ENCODE measurements at places on chromosomes 6 and 20.

GRCh38 chr6:45569210-45569945 is 191.6 kb upstream of the SUPT3H start:
- H3K36me3 ChIP-seq, result no peaks in the 10 kb centered on the region
- no peak overlapping the region for H3K27ac ChIP-seq
- peaks cover 26% of the 10 kb centered on the region for H3K4me1 ChIP-seq

DNA sequence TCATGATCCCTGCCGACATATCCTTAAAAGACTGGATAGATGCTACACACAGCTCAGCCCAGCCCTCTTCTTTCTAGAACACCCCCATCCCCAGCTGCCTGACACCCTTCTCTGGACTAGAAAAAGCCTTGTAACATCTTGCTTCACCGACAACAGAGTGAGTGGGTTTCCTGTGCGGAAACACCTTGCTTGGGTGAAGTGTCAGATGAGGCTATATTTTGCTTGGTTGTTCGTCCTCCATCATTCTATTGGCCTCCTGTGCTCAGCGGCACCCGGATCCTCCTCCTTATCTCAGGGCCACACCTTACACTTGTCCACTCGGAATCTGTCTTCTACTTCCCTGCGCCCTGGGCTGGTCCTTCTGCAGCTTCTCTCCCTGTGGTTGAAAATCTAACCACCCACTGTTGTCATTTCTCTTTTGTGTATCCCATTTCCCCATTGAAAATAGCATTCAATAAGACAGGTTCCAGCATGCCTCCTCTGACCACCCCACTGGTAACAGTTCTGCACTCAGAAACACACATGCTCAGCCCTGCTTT is 101.3 kb upstream of the MLN start:
- DNase-seq, result no peak
- no peak overlapping the region for H3K4me3 ChIP-seq
- H3K27me3 ChIP-seq, result 0 out of 2 replicates have a peak, but pooled peaks cover 5% of the 10 kb centered on the region
- H3K36me3 ChIP-seq, result no peaks in the 10 kb centered on the region
- no peaks in the 10 kb centered on the region for H3K4me1 ChIP-seq

DNA sequence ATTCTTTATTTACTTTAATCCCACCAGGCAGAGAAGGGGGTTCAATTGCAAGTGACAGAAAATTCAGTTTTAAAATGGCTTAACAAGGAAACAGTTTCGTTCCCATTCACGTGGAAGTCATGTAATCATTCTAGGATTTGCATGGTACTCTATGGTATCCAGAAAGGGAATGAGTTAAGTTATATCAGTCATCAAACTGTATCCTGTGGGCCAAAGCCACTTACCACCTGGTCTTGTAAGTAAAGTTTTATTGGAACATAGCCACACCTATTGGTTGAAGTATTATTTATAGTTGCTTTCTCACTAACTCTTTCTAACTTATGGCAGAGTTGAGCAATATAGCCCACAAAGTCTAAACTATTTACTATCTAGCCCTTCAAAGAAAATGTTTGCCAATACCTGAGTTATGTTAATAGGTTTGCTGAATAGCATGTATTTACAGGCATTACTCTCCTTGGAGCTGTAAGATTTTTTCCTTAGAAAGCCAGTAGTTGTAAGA is 10.2 kb upstream of the MMS22L start:
- no peak for DNase-seq
- H3K4me3 ChIP-seq, result no peak overlapping the region
- peak overlapping the region; percentile 22 for H3K27ac ChIP-seq
- no peaks in the 10 kb centered on the region for H3K36me3 ChIP-seq
- H3K4me1 ChIP-seq, result peaks cover 26% of the 10 kb centered on the region

- no peak overlapping the region for H3K27ac ChIP-seq
- no peak overlapping the region for H3K4me3 ChIP-seq
- no peak for DNase-seq
- H3K36me3 ChIP-seq, result no peaks in the 10 kb centered on the region
- H3K27me3 ChIP-seq, result 0 out of 2 replicates have a peak, but pooled peaks cover 2% of the 10 kb centered on the region
Measured at GRCh38 chr6:75472885-75473284, 20.7 kb downstream of the FILIP1 start.

All from SJSA1 (cell line).